ENCODE measurements at places on chromosomes 2 and 18.

GRCh38 chr2:67625690-67626475 is 228.8 kb downstream of the ETAA1 start:
- no peak overlapping the region for H3K4me3 ChIP-seq
- H3K4me1 ChIP-seq: no peaks in the 10 kb centered on the region
- no peaks in the 10 kb centered on the region for H3K36me3 ChIP-seq

- H3K4me3 ChIP-seq: no peak overlapping the region
- no peak overlapping the region for H3K27ac ChIP-seq
- H3K36me3 ChIP-seq: no peaks in the 10 kb centered on the region
- no peak for DNase-seq
- no peaks in the 10 kb centered on the region for H3K4me1 ChIP-seq
- no peaks in the 10 kb centered on the region for H3K27me3 ChIP-seq
These were observed 84.6 kb downstream of the COLEC12 start for GRCh38 chr18:415617-416612.

DNA sequence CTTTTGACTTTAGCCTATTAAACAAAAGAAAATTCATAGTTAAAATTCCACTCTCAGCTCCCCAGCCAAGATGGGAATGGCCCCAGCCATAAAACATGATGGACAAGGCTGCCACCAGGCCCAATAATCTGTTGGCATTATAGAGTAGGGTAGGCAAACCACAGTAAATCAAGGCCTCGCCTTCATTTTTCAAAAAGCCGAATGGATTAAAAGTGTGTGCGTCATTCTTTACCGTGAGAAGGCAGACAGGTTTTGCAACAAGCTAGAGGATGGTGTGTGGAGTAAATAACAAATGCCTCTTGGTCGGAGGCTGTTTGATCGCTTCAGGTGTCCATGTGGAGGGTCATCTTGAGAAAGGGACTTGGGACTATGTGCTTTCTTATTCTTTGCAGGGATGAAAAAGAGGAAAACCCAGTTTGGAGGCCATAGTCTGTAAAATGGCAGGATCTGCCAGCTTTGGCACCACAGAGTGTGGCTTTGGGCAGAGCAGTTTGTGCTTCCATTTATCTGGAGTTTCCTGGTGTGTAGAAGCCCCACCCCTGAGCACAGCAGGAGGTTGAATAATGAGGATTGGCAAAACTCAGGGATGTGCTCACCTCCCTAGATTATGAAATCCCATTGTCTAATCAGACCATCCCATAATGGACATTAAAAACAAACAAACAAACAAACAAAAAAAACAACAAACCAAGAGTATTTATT is 57.1 kb upstream of the ITGB6 start:
- no peak overlapping the region for H3K4me3 ChIP-seq
- no peaks in the 10 kb centered on the region for H3K4me1 ChIP-seq
- no peaks in the 10 kb centered on the region for H3K27me3 ChIP-seq
- no peak for DNase-seq
- H3K27ac ChIP-seq: no peak overlapping the region

DNA sequence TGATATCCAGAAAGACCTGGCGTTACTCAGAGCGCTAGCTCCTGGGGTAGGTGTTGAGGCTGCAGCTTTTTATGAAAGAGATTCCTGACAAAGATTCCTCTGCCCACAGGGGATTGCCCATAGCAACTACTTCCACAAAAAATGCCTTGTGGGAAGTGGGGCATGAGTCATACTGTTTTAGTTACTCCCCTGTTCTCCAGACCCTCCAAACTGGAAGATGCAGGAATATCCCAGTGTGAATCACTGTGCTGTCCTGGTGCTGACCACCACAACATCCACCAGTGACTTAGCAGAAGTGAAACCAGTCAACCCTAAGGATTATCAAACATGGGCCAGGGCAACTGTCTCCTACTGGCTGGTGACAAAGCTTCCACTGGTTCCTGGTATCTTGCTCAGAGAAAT is 61.8 kb downstream of the CDH2 start:
- no peak for DNase-seq
- no peaks in the 10 kb centered on the region for H3K27me3 ChIP-seq
- no peak overlapping the region for H3K4me3 ChIP-seq

DNA sequence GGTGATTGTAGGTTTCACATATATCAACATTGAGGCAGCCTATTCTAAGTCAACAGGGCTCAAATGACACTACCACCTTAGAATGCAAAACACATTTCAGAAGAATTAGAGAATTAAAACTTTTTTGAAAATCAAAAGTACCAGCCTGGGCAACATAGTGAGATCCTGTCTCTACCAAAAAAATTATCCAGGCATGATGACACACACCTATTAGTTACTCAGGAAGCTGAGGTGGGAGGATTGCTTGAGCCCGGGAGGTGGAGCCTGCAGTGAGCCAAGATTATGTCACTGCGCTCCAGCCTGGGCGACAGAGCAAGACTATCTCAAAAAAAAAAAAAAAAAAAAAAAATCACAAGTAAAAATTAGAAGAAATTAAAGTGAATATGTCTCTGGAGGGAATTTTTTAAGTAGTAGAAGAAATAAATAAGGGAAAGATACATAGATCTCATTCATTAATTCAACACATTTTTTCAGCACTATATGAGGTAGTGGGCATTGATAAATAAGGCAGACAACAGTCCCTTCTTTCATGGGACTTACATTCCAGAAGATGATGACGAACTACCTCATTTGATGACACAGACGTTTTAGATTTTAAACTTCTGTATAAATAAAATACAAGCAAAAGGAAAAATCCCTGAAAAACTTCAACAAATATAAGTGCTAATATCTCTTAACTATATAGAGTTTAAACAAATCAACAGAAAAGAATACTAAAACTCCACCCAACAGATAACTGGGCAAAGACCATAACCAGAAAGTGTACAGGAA is 42.3 kb downstream of the STPG4 start:
- H3K36me3 ChIP-seq: no peaks in the 10 kb centered on the region
- no peaks in the 10 kb centered on the region for H3K27me3 ChIP-seq
- no peak overlapping the region for H3K27ac ChIP-seq
- DNase-seq: no peak
- H3K4me1 ChIP-seq: no peaks in the 10 kb centered on the region

DNA sequence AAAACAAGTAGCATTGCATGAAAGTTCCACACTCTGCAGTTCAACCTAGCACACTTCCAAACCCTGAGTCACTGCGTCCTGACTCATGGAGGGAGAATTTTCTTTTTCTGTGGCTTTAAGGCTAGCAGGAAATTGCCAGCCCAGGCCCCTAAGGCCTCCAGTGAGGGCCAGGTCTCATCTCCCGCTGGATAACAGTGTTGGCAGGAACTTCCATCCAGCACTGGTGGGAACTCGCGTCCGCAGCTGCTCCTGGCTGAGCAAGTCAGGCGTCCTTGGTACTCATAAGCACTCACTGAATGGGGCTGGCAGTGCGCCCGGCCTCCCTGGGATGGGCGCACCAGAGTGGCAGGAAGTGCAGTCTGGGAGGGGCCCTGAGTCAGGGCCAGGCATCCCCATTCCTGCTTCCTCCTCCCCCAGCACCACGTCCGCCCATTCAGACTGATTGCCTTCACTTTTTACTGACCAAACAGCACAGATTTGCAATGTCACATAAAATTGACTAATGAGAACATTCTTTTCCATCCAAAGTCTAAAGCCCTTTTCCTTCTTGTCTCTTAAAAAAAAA is 14.3 kb downstream of the MALL start:
- no peak overlapping the region for H3K27ac ChIP-seq
- no peak for DNase-seq
- peaks cover 7% of the 10 kb centered on the region for H3K4me1 ChIP-seq
- no peaks in the 10 kb centered on the region for H3K27me3 ChIP-seq
- no peak overlapping the region for H3K4me3 ChIP-seq

GRCh38 chr2:120983344-120983743 is 247.7 kb downstream of the GLI2 start:
- H3K4me1 ChIP-seq: peaks cover 5% of the 10 kb centered on the region
- no peaks in the 10 kb centered on the region for H3K36me3 ChIP-seq
- no peak overlapping the region for H3K4me3 ChIP-seq
- H3K27me3 ChIP-seq: no peaks in the 10 kb centered on the region
- DNase-seq: no peak

DNA sequence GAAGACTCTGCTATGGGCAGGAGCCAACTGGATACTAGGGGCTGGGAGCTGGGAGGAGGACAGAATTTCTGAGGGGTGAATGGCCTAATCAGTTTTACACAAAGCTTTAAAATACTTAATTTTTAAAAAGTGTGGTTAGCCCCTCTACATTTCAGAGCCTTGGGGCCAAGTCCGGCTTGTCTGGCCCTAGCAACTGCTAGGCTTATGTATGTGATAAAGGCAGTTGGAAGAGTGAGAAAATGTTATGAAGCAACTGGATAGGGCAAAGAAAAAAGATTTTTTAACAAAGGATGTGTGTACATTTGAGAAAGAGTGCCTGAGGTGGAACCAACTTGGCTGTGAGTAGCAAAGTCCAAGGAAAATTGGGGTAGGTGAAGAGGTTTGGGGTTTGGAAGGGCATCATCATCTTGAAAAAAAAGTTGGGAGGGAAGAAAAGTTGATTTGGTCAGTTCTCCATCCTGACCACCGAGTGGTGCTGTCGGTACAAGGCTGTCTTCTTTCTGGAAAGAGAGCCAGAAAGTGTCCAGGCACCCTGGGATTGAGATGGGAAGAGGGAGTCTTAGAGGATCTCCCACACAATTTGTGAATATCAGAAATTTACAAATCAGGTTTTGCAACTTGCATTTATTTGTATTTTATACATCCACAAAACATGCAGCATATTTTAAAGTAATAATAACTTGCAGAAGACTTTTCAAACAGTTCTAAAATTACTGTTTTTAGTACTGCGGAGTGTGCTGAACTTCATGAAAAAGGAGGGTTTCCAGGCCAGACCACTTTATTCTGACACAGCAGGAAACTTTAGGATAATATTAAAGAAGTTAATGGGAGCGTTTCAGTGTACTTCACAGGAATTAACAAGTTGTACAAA is 10.5 kb upstream of the CDK15 start:
- H3K36me3 ChIP-seq: no peaks in the 10 kb centered on the region
- DNase-seq: no peak
- H3K4me3 ChIP-seq: no peak overlapping the region
- H3K27ac ChIP-seq: no peak overlapping the region
- H3K27me3 ChIP-seq: no peaks in the 10 kb centered on the region

- peaks cover 5% of the 10 kb centered on the region for H3K36me3 ChIP-seq
- peak overlapping the region; percentile 93 for H3K4me3 ChIP-seq
- no peaks in the 10 kb centered on the region for H3K27me3 ChIP-seq
- peak; percentile 44 for DNase-seq
- H3K27ac ChIP-seq: peak overlapping the region; percentile 86
These were observed 604 bp downstream of the RALBP1 start for GRCh38 chr18:9475643-9476591.

DNA sequence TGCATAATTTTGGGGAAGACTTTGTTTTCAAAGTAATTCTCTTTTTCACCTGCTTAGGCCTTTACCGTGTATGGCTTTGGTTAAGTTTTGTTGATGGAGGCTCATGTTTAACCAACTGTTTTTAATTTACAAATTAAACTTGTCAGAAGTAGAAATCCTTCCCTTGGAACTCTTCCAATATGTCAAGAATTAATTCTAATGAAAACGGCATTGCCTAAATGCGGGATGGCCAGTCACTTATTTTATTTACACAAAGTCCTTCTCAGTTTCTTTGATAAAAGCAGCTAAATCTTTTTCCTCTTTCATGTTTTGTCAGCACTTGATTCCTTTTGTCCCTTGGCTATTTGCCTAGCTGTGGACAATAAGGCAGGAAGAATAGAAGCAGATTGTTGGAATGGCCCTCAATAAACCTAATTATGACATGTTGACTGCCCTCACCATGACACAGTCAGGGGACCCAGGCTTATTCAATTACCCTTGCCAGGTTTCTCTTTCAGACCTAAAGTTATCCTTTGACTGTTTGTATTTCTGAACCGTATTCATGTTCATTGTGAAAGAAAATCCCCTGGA is 26.3 kb downstream of the PAX3 start:
- no peaks in the 10 kb centered on the region for H3K36me3 ChIP-seq
- no peak for DNase-seq
- no peak overlapping the region for H3K4me3 ChIP-seq

All from thymus (tissue), 14 donors.